ENCODE measurements at places on chromosomes 5 and 9. TPM values are rescaled to one million over a fixed set of nuclear protein-coding genes. Genes with fewer than 3 reads are reported as not detected.

DNA sequence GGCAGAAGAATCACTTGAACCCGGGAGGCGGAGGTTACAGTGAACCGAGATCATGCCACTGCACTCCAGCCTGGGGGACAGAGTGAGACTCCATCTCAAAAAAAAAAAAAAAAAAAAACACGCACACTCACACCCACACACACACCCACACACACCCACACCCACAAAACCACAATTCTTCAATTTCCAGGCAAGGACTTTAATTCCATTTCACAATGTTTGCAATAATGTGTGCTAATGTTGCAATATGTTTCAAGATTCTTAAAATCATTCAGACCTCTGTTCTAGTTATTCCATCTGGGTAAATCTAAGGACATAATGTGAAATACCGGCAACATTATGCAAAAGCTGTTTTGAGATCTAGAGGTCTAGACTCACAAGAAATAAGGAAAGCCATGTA, 28.3 kb downstream of the CCDC69 start:
- no peak for DNase-seq

- no peak for DNase-seq
These were observed 128.5 kb downstream of the TMEM38B start for GRCh38 chr9:105822814-105823213.

GRCh38 chr9:2560180-2560579, 61.4 kb upstream of the VLDLR start:
- DNase-seq = no peak

DNA sequence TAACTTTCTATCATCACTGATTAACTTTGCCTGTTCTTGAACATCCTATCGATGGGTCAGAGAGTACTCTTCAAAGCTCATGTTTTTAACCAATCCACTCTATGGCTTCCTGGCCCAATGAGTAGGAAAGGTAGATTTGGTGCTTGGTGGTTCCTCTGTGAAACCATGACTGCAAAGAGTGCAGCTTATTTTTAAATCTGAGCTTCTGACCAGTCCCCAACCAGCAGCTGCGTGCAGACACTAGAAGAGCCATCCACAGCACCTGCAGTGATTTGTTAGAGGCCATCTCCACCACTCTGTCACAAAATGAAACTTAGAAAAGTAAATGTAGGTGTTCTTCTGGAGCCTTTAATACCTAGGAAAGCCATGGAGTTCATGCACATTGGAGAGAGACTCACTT, 107.3 kb upstream of the WWC1 start:
- DNase-seq = no peak

Gene FYB1
- 0.11 TPM for total RNA-seq

Gene INSL6
- not detected for total RNA-seq

DNA sequence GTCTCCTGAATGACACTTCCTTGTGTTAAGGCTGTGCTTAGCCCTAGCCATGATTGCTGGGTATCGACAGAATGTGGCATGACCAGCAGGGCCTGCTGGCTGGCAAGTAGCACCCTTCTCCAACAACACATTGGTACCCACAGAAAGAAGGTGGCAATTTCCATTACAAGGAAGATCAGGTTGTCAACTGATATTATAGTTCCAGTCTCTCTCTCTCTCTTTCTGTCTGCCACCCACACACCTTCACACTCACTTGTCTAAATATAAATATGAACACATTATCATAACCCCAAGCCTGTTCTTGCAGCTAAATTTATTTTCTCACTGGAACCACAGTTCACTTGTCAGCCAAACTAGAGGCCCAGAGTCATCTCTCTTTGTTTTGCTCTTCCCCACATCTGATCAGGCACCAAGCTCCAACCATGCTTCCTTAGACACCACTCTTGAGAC, 408.1 kb upstream of the PIK3R1 start:
- no peak for DNase-seq
